ENCODE measurements at places on chromosomes 5 and 9. TPM values are rescaled to one million over a fixed set of nuclear protein-coding genes. Genes with fewer than 3 reads are reported as not detected.

DNA sequence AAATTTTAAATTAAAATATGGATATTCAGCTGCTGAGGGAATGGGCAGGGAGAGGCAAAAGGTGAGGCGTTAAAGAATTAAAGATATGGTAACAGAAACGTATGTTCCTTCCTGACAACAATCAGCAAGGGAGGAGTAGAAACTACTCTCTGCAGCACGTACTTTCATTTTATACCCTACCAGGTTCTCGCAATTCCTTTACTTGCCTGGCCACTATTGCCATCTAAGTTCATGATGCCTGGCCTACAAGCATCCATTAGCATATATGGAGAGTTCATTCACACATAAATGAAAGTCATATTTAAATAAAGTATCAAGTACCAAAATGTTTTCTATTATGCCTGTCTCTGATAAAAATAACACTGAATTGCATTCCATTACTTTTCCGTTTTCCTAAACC lies 125.1 kb downstream of the BNC2 start:
- no peak for DNase-seq
- no peaks in the 10 kb centered on the region for H3K27me3 ChIP-seq
- no peaks in the 10 kb centered on the region for H3K4me1 ChIP-seq
- H3K4me3 ChIP-seq: no peak overlapping the region
- no peak overlapping the region for H3K27ac ChIP-seq
- no peaks in the 10 kb centered on the region for H3K36me3 ChIP-seq

DNA sequence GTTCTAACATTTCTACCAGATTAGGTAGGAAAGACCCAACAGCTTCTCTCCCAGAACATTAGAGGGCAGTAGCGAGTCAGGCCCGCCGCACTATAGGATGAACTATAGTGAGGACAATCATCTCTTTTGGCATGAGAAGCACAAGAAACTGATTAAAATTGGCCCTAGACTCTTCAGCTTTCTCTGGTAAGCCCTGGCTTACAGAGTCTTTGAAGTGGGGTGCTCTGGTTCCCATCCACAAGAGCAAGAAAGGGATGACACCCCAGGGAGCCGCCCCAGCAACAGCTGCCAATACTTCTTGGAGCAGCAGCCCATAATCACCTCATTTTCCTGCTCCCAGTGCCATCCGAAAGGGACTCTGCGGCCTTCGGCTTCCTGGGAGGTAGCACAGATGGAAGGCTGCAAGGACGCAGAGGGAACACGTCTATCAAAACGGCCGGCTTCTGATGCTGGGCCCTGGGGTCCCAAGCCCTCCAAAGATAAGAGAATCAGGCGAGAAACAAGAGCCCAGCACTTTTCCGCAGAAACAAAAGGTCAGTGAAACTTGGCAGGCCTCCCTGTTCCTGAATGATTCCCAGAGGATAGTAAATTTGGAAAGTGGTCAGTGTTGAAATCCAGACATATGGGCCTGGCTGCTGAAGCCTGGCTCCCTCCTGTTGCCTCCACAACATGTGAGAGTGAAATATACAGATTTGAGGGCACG lies 69.3 kb downstream of the HSD17B3 start:
- H3K36me3 ChIP-seq: peaks cover 6% of the 10 kb centered on the region
- no peak overlapping the region for H3K4me3 ChIP-seq
- peaks cover 43% of the 10 kb centered on the region for H3K27me3 ChIP-seq
- no peak overlapping the region for H3K27ac ChIP-seq
- H3K4me1 ChIP-seq: no peaks in the 10 kb centered on the region

DNA sequence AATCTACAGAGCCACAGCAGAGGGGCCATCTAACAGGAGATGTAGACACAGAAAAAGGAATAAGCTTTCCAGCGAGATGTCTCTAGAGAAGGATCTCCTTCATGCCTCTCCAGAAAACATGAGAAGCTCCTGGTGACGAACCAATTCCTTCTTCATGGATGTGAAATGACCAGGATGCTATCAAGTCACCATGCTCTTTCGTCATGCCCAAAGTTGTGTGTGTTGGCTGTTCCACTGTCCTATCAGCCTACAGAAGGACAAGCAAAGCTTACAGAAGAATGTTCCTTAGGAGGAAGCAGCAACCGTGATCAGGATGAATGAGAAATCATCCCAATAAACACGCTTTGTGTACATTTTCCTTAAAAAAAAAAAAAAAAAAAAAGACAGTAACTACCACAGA lies 54.4 kb downstream of the ALDH7A1 start:
- H3K27me3 ChIP-seq: no peaks in the 10 kb centered on the region
- no peaks in the 10 kb centered on the region for H3K36me3 ChIP-seq
- H3K4me1 ChIP-seq: no peaks in the 10 kb centered on the region
- no peak overlapping the region for H3K27ac ChIP-seq
- no peak overlapping the region for H3K4me3 ChIP-seq

The DNAI1 gene
- not detected for total RNA-seq

DNA sequence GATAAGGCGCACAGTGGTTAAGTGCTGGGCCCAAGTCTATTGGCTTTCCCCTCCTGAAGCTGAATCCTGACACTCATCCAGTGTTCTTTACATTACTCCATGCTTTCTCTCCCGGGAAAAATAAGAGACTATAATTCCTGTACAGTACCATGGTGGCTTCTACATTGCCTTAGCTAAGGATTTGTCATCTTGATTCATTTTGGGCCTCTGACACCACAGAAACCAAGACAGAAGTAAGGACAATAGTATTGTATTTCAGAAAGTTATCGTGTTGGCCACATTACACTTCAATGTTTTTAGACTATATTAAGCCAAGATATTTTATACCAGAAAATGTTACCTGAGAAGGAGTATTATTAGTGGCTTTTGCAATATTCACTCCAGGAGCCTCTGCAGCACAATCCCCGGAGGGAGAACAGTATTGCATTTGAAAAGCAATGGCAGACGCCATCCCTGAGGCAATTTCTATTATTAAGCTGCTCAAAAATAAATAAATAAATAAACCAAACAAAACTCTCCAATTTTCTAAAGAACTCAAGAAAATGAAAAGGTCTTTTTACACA lies 267.9 kb downstream of the ENC1 start:
- DNase-seq: no peak
- H3K36me3 ChIP-seq: no peaks in the 10 kb centered on the region
- H3K27ac ChIP-seq: no peak overlapping the region
- H3K27me3 ChIP-seq: peaks cover 1% of the 10 kb centered on the region

- no peaks in the 10 kb centered on the region for H3K4me1 ChIP-seq
- H3K27me3 ChIP-seq: no peaks in the 10 kb centered on the region
- DNase-seq: no peak
Observed at GRCh38 chr5:158203261-158203660, 344.3 kb upstream of the CLINT1 start.

- H3K27ac ChIP-seq: no peak overlapping the region
- H3K27me3 ChIP-seq: no peaks in the 10 kb centered on the region
- DNase-seq: no peak
- no peaks in the 10 kb centered on the region for H3K4me1 ChIP-seq
- H3K4me3 ChIP-seq: no peak overlapping the region
Observed at GRCh38 chr9:23693374-23693773, 132.7 kb downstream of the ELAVL2 start.

The IL5 gene
- total RNA-seq: 1.6 TPM

DNA sequence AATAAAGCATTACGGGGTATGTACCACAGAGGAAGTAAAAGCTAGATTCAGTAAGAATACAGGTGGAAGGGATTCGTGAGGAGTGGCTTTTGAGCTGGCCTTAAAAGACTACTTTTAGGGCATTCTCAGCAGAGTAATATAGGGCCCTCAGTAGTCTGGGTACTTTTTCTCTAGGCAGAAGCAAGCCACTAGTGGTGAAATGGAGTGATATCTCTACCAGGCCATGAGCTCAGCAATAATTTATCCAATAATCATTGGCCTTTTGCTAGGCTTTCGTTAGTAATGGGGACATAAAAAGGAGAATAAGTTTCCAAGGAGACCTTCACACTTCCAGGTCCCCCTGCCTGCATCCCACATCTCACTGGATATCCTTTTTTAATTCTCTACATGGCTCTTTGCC lies 1.7 kb downstream of the POLR3G start:
- H3K4me1 ChIP-seq: peaks cover 30% of the 10 kb centered on the region
- no peaks in the 10 kb centered on the region for H3K27me3 ChIP-seq
- no peak overlapping the region for H3K4me3 ChIP-seq

The PRPF4 gene
- 52.9 TPM for total RNA-seq

- no peak for DNase-seq
- H3K27me3 ChIP-seq: peaks cover 16% of the 10 kb centered on the region
- no peaks in the 10 kb centered on the region for H3K36me3 ChIP-seq
- H3K27ac ChIP-seq: no peak overlapping the region
Observed at GRCh38 chr9:34492051-34492450, 30.7 kb downstream of the ENHO start.

The TLX3 gene
- not detected for total RNA-seq

The SLC2A6 gene
- total RNA-seq: 6.7 TPM

DNA sequence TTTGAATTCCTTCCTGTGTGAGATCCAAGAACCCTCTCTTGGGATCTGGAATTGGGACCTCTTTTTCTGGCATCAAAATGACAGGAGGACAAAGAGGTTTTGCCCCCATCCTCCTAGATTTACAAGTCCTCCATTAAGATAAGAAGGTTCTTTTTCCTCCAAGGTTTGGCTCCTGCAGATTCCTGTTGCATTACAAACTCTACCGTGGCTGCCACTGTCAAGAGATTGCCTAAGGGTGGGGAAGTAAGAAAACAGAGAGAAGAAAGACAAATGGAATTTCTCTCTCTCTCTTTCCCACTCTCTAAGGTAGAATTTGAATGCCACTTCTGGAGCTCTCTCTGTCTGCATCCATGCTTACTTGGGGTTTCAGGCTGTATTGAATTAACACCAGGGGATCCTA lies 12.0 kb upstream of the SVEP1 start:
- H3K4me3 ChIP-seq: no peak overlapping the region
- no peak for DNase-seq
- H3K4me1 ChIP-seq: no peaks in the 10 kb centered on the region

- no peak overlapping the region for H3K4me3 ChIP-seq
- H3K4me1 ChIP-seq: no peaks in the 10 kb centered on the region
Observed at GRCh38 chr5:154087260-154087659, 48.5 kb downstream of the MFAP3 start.

GRCh38 chr9:7313389-7313788 lies 486.2 kb downstream of the DMAC1 start:
- peaks cover 4% of the 10 kb centered on the region for H3K36me3 ChIP-seq
- H3K4me3 ChIP-seq: no peak overlapping the region
- peaks cover 8% of the 10 kb centered on the region for H3K27me3 ChIP-seq
- no peak for DNase-seq
- H3K27ac ChIP-seq: no peak overlapping the region
